Smooth muscle cell of the coronary artery (primary cell): ENCODE measurements at places on chromosomes 4 and X. TPM values are rescaled to one million over a fixed set of nuclear protein-coding genes. Genes with fewer than 3 reads are reported as not detected.

Gene NSD2
- total RNA-seq, result 25.9 and 30.6 TPM in 2 replicates

Gene ZDHHC15
- total RNA-seq, result 0.23 and 0.38 TPM in 2 replicates

Gene SPIN2B
- 8.3 and 10.1 TPM in 2 replicates for total RNA-seq

Gene PLXNB3
- total RNA-seq, result 2.5 and 4.1 TPM in 2 replicates

Gene RHOXF1
- not detected in 2 replicates for total RNA-seq

Gene C1QTNF7
- 0.60 and 3.3 TPM in 2 replicates for total RNA-seq

Gene PABPC4L
- total RNA-seq, result 0.23 and 1.6 TPM in 2 replicates

Gene ENPEP
- 0.08 and 0.82 TPM in 2 replicates for total RNA-seq

Gene IL1RAPL1
- under 0.01 and 0.45 TPM in 2 replicates for total RNA-seq

Gene SFRP2
- total RNA-seq, result under 0.01 TPM in 1 of 2 replicates, not detected in the other

Gene HDX
- 2.0 and 2.9 TPM in 2 replicates for total RNA-seq

Gene RXFP1
- 4.6 and 10.5 TPM in 2 replicates for total RNA-seq
